ENCODE measurements at places on chromosomes 1 and 21. TPM values are rescaled to one million over a fixed set of nuclear protein-coding genes. Genes with fewer than 3 reads are reported as not detected.

- DNase-seq = no peak
- H3K27ac ChIP-seq = no peak overlapping the region
- H3K4me3 ChIP-seq = no peak overlapping the region
- no peaks in the 10 kb centered on the region for H3K27me3 ChIP-seq
- H3K36me3 ChIP-seq = no peaks in the 10 kb centered on the region
Measured at GRCh38 chr1:69991644-69992043, 213.7 kb downstream of the LRRC40 start.

LRRN2 gene
- 2.0 TPM for total RNA-seq

CADM3 gene
- 0.28 TPM for total RNA-seq

SLAMF9 gene
- not detected for total RNA-seq

DNA sequence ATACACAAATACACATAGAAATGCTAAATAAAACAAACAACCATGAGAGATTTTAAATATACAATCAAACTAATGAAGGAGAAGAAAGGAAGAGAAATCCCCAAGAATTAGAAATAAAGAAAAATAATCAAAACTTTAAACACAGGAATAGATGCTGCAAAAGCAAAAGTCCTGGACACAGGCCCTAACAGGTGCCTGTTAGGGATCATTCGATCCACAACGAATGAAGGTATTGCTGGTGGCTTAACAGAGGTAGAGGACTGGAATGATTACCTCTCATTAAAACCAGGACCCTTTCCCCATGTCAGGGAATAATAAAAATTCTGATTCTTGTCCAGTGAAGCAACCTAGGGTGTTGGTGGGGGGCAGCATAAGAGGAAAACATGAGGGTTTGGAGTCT is 56.8 kb downstream of the CDC42BPA start:
- no peaks in the 10 kb centered on the region for H3K27me3 ChIP-seq
- no peak overlapping the region for H3K4me3 ChIP-seq
- no peaks in the 10 kb centered on the region for H3K4me1 ChIP-seq

GRCh38 chr1:6490181-6491080 is 1.0 kb downstream of the PLEKHG5 start:
- H3K36me3 ChIP-seq = no peaks in the 10 kb centered on the region
- H3K4me1 ChIP-seq = peaks cover 27% of the 10 kb centered on the region
- no peak for DNase-seq
- no peaks in the 10 kb centered on the region for H3K27me3 ChIP-seq

EPHB2 gene
- total RNA-seq = 29.0 TPM

LCE1B gene
- total RNA-seq = not detected

DNA sequence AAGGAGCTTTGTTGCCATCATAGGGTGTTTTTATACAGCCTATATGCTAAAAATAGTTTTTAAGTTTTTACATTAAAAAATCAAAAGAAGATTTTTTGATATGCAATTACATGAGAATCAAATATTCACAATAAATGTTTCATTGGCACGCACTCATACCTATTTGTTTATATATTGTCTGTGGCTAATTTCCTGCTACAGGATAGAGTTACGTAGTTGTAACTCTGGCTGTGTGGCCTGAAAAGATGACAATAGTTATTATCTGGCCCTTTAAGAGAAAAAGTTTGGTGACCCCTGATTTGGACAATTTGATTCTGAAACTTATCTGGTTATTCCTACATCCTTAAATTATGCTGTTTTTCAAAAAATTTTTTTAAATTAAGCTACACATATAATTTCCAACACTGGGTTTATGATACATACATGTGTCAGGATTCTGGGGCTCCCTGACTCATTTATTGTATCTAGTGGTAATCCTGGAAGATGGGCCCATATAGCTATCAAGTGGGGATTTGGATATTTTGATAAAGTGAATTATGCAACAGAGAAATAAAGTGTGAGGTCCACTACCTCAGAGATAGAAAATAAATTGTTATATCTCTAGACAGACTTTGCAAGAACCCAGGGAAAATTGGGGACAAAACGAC is 370.2 kb upstream of the LYPLAL1 start:
- DNase-seq = no peak
- no peaks in the 10 kb centered on the region for H3K27me3 ChIP-seq
- H3K36me3 ChIP-seq = no peaks in the 10 kb centered on the region
- no peaks in the 10 kb centered on the region for H3K4me1 ChIP-seq

DNA sequence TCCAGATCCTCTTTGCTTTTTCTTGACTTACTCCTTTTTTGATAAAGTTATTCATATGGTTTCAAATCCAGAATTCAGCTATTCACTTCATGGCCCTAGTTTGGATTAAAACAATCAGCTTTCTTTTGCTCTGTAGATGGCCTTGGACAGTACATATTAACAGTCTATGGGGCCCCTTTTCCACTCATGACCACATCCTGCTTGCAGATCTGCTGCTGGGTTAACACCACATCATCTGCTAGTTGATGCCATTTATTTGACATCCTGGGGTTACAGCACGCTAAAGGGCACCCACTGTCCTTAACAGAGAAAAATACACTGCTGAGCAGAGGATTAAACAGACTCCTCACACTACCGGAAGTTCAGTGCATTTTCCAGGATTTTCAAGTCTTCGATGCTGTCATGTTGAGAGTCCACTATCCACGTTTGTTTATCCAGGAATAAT is 941 bp upstream of the IFI16 start:
- no peaks in the 10 kb centered on the region for H3K36me3 ChIP-seq
- DNase-seq = no peak
- H3K27me3 ChIP-seq = no peaks in the 10 kb centered on the region
- no peak overlapping the region for H3K27ac ChIP-seq
- H3K4me3 ChIP-seq = no peak overlapping the region

GRCh38 chr1:235648954-235649367 is 623 bp downstream of the GNG4 start:
- H3K36me3 ChIP-seq = no peaks in the 10 kb centered on the region
- no peaks in the 10 kb centered on the region for H3K4me1 ChIP-seq
- peak overlapping the region; percentile 54 for H3K4me3 ChIP-seq
- no peak overlapping the region for H3K27ac ChIP-seq
- no peak for DNase-seq

GRCh38 chr21:18174370-18174769 is 70.3 kb upstream of the CHODL start:
- no peak overlapping the region for H3K27ac ChIP-seq
- no peaks in the 10 kb centered on the region for H3K27me3 ChIP-seq
- no peaks in the 10 kb centered on the region for H3K36me3 ChIP-seq
- no peak for DNase-seq

DNA sequence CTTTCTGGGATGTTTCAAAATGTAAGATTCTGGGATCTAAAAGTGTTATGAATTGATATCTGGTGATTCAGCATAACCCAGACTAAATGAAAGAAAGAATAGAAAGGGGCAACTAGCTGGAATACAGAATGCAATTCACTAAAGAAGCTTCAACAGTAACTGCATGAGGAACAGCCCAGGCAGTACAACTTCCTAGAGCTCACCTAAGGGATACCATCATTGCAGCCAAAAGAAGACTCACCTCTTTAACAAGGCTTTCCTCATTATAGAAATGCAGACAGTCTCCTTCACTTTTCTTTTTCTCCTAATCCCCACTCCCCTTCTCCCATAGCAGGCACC is 6.3 kb downstream of the RGS5 start:
- no peak overlapping the region for H3K4me3 ChIP-seq
- no peaks in the 10 kb centered on the region for H3K36me3 ChIP-seq
- H3K4me1 ChIP-seq = no peaks in the 10 kb centered on the region
- H3K27ac ChIP-seq = no peak overlapping the region
- H3K27me3 ChIP-seq = no peaks in the 10 kb centered on the region

SKI gene
- total RNA-seq = 63.2 TPM

DNA sequence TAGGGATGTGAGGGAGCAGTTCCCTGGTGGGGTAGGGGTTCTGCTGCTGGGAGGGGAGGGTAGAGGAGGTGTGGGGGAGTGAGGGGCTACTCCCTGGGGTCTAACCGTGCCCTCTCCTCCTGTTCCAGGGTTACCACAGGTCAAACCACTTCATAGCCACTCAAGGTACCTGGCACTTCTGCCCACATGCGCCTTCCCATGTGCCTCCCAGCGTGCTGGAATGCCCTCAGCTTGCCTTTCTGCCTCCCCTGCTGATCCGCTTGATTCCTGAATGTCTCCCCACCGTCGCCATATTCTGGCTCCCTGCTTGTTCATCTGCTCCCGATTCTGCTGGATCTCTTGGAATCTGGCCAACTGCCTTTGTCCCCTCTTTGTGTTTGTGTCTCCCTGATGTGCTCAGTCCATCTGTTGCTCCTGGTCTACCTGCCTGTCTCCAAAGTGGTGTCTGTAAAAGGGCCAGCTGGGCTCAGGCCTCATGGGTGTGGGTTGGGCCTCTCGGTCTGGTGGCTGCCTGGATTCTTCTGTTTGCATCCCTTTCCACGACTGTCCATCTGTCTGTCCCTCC is 74.4 kb downstream of the PTPRU start:
- no peak overlapping the region for H3K27ac ChIP-seq
- H3K27me3 ChIP-seq = no peaks in the 10 kb centered on the region
- no peaks in the 10 kb centered on the region for H3K36me3 ChIP-seq

- no peak within 1 kb of the TSS for H3K4me3 ChIP-seq
- H3K27me3 ChIP-seq = peaks cover 8% of the 10 kb centered on the region
- no peak for DNase-seq
- H3K36me3 ChIP-seq = no peaks in the 10 kb centered on the region
Measured at GRCh38 chr1:146021622-146022402, at the start of gene HJV. HJV (minus strand) TSS chr1:146021735; CDS start chr1:146020231, 1,504 bp downstream.

GRCh38 chr1:245679821-245680780 is 525.3 kb downstream of the KIF26B start:
- no peaks in the 10 kb centered on the region for H3K4me1 ChIP-seq
- no peaks in the 10 kb centered on the region for H3K27me3 ChIP-seq
- no peaks in the 10 kb centered on the region for H3K36me3 ChIP-seq
- H3K4me3 ChIP-seq = no peak overlapping the region
- no peak overlapping the region for H3K27ac ChIP-seq

RABGGTB gene
- total RNA-seq = 77.9 TPM

PAX7 gene
- total RNA-seq = not detected
